ENCODE measurements at places on chromosomes 6 and 20. TPM values are rescaled to one million over a fixed set of nuclear protein-coding genes. Genes with fewer than 3 reads are reported as not detected.
A peak's percentile ranks its signal among the peaks of the same experiment; 100 is the strongest.

- H3K27ac ChIP-seq: no peak overlapping the region
- DNase-seq: peak; percentile 45
- no peak overlapping the region for H3K4me3 ChIP-seq
Observed at GRCh38 chr20:9392892-9393857, 121.2 kb upstream of the LAMP5 start.

AURKA gene
- 0.66 TPM for total RNA-seq

- H3K27me3 ChIP-seq: no peaks in the 10 kb centered on the region
- H3K36me3 ChIP-seq: no peaks in the 10 kb centered on the region
- no peak for DNase-seq
- no peak overlapping the region for H3K27ac ChIP-seq
- no peak overlapping the region for H3K4me3 ChIP-seq
Observed at GRCh38 chr6:24902782-24903181, 33.0 kb downstream of the RIPOR2 start.

DNA sequence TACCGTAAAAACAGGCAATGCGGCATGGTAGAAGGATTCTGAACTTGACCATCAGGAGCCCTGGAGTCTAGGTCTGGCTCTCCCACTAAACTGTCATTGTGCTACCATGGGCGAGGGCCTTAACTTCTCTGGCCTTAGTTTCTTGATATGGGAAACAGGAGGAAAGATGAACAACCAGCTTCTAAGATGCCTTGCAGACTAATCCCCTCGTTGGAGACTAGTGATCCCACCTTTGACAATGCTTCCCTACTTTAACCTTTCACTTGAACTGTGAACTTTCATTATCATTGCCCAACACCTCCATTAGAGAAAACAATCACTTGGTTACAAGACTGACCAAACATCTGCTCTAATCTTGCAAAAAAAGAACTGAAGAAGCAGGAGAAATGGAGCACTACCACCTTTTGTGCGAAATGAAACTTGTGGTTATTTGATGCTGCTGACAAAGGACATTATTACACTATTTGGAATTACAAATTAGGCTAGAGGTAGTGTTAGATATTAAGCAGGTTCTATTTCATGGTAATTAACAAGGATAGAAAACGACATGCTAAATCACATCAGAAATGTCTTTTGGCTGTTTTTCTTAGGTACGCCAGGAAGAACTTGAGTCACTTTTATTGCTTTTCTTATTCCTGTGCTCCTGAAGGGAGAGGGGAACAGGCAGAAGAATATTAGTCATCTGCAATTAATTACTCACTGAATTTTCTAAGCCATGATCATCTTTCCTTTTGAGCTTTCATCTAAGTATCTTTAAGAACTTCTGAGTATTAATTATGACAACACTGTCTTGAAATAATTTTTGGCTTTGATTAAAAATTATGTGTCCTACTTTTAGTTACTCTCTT is 39.1 kb upstream of the ARHGAP18 start:
- H3K27me3 ChIP-seq: no peaks in the 10 kb centered on the region
- H3K4me3 ChIP-seq: no peak overlapping the region
- H3K4me1 ChIP-seq: no peaks in the 10 kb centered on the region
- DNase-seq: no peak
- H3K36me3 ChIP-seq: no peaks in the 10 kb centered on the region

DNA sequence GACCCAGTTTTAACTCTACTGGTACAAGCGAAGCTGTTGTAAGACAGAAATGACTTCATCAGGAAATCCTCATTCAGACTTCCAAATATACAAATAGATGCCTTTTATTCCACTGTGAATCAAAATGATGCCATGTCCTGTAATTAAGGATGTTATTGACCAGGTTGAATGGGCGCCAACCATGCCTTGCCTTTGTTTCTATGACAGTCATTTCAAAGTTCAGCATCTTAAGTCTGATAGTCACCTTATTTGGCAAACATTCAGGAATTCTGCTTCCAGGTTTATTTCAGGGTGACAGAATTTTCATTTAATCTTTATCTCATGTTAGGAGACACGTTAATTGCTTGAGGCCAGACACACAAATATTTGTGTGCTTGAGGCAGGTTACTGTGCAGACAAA is 592.8 kb upstream of the JAG1 start:
- H3K4me3 ChIP-seq: no peak overlapping the region
- H3K27me3 ChIP-seq: no peaks in the 10 kb centered on the region
- peaks cover 19% of the 10 kb centered on the region for H3K4me1 ChIP-seq
- no peaks in the 10 kb centered on the region for H3K36me3 ChIP-seq
- H3K27ac ChIP-seq: no peak overlapping the region
- DNase-seq: no peak

All from body of pancreas (tissue), 4 donors.